ENCODE measurements at places on chromosomes 6 and 20.

GRCh38 chr6:161256407-161256806 lies 17.5 kb downstream of the AGPAT4 start:
- no peak for DNase-seq

DNA sequence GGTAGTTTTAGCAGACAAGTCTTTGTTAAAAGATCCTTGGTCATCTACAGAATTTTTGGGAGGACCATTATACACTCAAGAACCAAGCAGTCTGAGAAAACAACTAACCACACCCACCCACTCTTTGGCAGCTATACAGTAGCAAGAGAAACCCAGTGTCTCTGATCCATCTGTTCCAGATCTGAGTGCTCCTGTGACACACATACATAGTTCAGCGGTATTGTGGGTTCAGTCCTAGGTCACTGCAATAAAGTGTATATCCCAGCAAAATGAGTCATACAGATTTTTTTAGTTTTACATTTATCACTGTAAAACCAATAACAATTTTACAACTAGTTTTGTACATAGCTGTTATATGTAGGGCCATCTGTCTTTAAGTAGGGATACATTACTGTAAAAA lies 47.4 kb upstream of the PAK5 start:
- no peak for DNase-seq

- DNase-seq: no peak
These were observed 103.0 kb downstream of the LMBRD1 start for GRCh38 chr6:69693762-69694161.

- DNase-seq: no peak
These were observed 37.9 kb downstream of the KCNK5 start for GRCh38 chr6:39191236-39191930.

GRCh38 chr6:128569732-128570679 lies 49.6 kb upstream of the PTPRK start:
- no peak for DNase-seq

DNA sequence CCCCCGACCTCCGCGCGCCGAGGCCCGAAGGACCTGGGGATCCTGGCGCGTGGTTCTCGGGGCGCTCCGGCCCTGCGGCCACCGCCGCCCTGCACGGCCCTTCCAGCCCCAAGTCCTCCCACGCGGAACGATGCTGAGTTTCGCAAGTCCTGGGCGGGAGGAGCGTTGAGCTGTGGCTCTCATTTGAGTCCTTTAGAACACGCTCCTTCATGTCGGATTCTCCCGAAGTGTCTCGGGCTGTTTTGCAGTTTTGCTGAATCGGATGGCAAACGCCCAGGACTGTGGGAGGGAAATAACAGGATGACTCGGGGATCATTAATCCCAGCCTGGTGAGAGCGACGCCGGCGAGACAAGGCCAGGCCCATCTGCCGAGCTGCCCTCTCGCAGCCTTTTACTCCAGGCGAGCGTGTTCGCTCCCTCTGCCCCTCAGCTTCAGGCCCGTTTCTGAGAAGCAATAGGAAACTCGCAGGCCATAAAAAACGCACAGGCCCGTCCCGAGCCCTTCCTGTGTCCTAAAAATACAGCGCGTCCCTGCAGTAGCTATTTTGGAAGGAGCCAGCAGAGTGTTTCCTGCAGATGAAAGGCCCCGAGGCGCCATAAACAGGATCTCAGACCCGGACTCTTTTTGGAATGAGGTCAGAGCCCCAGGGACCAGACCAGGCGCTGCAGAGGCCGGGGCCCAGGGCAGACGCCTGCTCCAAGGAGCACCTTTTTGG lies 153.5 kb downstream of the DLL1 start:
- no peak for DNase-seq

DNA sequence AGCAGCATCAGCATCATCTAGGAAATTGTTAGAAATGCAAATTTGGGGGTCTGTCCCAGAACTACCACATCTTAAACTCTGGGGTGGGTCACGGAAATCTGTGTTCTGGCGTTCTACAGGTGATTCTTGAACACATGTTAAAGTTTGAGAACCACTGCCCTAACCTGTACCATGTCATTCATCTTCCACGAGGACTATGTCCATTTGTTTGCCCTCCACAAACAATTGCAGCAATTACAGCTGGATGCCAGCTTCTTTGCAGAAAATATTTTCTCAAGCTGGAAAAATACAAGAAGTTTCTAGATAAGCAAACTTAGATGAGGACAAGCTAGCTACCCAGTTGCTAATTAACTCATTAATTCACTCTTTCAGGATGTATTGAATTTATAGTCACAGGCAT lies 54.1 kb downstream of the MAFB start:
- DNase-seq: no peak

DNA sequence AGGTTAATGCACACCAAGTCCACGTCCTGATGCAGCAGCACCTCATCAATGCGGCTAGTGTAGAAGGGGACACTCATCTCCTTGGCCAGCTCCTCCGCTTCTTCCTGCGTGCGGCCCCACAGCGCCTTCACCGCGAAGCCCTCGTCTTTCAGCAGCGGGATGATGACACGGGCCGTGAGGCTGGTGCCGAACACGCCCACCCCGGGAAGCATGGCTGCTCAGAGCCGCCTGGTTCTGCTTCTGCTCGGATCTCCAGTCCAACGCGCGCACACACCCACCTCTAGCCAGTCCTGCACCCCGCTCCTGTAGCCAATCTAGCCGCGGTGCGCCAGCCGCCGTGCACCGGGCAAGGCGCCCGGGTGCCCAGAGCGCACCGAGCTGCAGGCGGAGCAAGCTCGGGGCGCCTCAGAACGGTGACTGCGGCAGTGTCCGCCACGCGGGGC lies 700 bp downstream of the GFOD1 start:
- peak; percentile 14 for DNase-seq

- no peak for DNase-seq
These were observed 6.8 kb upstream of the TBX18 start for GRCh38 chr6:84771125-84771755.

GRCh38 chr6:132084811-132085509 lies 133.8 kb upstream of the CCN2 start:
- no peak for DNase-seq

- no peak for DNase-seq
These were observed 40.5 kb downstream of the PANK2 start for GRCh38 chr20:3929713-3930060.

DNA sequence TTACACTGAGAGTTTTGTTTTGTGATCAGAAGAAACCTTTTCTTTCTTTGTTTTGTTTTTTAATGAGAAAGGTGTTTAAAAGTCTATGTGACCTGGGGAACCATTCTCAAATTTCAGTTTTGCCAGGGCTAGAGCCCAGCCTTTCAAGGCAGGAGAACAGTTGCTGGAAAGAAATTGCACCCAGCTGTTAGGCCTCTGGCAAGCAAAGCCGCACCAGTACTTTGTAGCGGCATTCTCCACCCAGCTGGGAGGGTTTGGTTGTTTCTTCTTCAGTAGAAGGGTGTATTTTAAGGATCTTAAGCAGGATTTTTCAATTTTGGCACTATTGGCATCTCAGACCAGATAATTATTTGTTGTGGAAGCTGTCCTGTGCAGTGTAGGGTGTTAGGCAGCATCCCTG lies 16.6 kb upstream of the MAPK13 start:
- DNase-seq: no peak

GRCh38 chr6:158757753-158758090 lies 61.4 kb downstream of the EZR start:
- no peak for DNase-seq

Measured in effector memory CD4-positive, alpha-beta T cell (primary cell).